ENCODE measurements at places on chromosomes 3 and 15.

- DNase-seq = no peak
Measured at GRCh38 chr15:43920815-43921214, 94.0 kb downstream of the WDR76 start.

DNA sequence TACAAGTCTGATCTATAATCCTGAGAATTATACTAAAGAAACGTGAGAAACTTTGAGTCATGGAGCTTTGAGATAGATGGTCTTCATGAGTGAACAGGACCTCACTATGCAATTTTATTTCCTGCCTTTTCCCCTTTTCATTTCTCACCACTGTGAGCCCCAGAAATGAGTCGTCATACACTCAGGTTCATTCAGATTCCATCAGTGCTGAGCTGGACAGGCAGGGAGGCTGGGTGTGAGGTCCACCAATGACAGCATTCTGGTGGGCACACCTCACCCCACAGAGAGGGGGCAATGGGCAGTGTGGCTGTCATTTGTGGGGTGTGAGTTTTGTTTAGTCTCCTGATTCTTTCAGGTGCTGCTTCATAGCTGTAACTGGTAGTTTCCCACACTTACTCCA, 16.9 kb downstream of the TIGIT start:
- no peak for DNase-seq

- DNase-seq = no peak
Measured at GRCh38 chr3:123755085-123755484, 129.0 kb downstream of the MYLK start.

DNA sequence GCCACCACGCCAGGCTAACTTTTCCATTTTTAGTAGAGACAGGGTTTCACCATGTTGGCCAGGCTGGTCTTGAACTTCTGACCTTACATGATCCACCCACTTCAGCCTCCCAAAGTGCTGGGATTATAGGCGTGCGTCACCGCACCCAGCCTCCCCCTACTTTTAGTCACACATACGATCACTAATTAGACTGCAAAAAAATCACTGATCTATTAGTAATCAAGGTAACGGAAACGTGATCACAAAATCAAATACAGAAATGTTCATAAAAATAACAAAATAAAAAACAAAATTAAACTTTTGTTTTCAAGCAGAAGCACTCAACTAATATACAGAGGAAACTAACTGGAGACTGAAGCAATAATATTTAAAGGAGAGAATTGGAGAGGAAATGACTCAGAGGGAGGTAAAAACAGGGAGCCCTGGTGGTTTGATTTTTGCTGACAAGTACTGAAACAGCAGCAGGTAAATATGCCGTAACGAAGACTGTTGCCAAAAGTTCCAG, 4.6 kb downstream of the WDR53 start:
- DNase-seq = no peak

DNA sequence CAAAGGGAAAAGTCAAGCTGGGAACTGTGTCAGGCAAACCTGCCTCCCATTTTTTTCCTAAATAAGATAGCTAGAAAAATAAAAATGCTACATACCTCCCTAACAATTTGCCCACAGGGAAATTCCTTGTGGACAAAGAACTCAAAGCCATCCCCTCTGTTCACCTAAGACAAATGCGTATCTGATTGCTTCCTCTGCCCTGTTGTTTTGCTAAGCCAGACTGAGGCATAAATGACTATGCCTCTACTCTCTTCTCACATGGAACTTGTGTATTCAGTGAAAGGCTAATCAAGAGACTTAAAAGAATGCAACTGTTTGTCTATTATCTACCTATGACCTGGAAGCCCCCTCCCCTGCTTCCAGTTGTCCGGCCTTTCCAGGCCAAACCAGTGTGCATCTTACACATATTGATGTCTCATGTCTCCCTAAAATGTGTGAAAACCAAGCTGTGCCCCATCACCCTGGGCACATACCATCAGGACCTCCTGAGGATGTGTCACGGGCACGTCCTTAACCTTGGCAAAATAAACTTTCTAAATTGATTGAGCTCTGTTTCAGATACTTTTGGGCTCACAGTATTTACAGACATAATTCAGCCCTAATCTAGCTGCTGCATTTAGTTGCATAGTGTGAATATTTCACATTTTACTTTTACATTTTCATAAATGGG, 15.8 kb downstream of the CHD2 start:
- DNase-seq = no peak

- DNase-seq = no peak
Measured at GRCh38 chr15:59255680-59256336, 49.2 kb downstream of the LDHAL6B start.

GRCh38 chr15:55394694-55395093, 13.5 kb downstream of the CCPG1 start:
- DNase-seq = no peak

DNA sequence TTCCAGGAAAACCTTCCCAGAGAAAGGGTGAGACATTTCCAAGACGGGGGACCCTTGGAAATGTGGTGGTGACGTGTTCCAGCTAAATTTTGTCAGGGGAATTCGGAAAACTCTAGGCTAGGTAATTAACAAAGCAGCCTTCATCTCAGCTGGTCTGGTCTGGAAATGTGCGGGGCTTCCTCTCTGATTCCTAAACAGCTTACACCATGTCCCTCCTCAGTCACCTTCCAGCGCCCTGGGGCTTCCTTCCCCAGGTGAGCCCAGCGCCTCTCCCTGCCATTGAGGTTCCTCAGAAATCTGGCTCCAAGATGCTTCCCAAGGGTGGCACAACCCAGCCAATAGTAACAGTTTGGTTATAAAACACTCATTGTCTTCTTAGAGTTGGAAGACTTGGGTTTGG, 571 bp downstream of the ACAD9 start:
- no peak for DNase-seq

GRCh38 chr3:89360156-89360555, 252.7 kb downstream of the EPHA3 start:
- DNase-seq = no peak

DNA sequence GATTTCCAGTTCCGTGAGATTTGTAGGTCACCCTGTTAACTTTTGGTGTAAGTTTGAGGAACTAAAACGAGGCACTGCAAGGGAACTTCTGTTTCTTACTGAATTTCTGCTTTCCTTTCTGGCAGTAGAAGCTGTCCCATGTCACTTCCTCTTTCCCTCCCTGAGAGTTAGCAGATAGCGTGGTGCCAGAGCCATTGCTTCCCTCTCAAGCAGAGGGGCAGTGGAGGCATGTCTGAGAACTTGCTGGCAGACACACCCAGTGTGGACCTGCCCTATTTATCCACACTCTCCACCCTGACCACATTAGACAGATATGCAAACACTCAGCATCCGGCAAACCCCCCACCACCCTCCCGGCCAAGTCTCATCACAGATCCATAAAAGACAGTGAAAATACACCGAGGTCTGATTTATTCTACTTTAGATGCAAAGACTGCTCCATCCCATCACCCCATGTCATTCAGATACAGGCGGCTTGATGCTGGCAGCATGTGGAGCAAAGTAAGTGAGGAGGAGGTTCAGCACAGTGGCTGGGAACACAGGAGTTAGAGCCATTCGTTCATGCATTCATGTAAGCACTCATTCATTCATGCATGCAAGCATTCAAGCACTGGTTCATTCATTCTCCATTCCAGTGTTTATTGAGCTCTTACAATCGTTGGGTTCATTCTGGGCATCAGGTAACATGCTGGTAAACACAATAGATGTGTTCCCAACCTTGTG, 324.7 kb downstream of the SHQ1 start:
- peak; percentile 5 for DNase-seq

DNA sequence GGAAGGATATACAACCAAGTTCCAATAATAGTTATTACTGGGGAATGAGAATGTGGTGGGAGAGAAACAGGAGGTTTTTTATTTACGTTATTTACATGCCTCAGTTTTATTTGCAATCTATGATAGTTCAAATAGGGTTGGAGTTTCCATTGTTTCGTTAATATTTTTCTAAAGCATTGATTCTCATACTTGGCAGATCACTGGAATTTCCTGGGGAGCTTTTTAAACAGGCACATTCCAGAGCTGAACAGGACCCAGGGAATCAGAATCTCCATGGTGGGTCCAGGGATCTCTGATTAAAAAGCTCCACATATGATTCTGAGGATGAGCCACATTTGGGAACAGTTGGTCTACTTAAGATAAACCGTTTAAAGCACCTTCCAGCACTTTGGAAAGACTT, 123.9 kb downstream of the IL20RB start:
- no peak for DNase-seq

DNA sequence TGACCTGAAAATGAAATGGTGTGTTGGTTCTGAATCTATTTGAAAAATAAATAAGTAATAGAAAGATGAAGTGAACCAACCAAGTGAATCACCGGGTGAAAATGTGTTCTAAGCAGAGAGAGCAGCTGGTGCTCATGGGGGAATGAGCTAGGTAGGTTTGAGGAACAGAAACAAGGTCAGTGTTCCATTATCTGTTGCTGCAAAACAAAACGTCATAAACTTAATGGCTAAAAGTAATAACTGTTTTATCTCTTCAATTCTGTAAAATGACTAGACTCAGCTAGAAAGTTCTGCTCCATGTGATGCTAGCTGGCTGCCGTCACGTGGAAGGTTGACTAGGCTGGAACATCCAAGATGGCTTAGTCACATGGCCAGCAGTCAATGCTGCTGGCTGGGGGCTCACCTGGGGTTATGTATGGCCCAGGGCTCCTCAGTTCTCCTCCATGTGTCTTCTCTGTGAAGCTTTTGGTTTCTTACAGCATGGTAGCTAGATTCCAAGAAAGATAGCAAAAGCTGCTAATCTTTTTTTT, 13.3 kb upstream of the SH3BP5 start:
- no peak for DNase-seq

DNA sequence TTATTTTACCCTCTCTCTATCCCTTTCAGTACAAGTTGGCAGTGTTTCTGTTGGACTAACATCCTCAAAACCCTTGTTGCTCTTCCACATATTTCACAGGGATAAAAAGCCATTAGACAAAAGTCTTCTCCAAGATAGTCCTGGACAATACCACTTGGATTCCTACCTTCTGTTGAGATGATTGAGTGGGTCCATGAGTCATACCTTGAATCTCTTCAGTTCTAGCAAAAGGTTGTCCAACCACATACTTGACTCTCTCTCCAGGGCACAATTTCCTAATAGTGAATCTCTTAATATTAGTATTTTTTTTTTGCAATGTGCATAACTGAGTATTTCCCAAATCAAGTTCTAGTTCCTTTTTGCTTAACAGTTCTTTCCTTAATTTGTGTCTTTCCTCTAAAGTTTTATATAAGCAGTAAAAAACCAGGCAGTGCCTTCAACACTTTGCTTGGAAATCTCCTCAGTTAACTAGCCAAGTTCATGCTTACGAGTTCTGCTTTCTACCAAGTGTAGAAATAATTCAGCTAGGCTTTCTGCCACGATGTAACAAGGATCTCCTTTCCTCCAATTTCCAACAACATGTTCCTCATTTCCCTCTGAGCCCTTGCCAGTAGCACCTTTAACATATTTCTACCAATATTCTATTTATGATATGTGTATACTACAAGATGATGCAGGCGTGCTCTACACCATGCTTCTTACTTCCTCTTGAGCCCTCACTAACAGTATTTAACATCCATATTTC, 68.3 kb upstream of the NEO1 start:
- DNase-seq = no peak

DNA sequence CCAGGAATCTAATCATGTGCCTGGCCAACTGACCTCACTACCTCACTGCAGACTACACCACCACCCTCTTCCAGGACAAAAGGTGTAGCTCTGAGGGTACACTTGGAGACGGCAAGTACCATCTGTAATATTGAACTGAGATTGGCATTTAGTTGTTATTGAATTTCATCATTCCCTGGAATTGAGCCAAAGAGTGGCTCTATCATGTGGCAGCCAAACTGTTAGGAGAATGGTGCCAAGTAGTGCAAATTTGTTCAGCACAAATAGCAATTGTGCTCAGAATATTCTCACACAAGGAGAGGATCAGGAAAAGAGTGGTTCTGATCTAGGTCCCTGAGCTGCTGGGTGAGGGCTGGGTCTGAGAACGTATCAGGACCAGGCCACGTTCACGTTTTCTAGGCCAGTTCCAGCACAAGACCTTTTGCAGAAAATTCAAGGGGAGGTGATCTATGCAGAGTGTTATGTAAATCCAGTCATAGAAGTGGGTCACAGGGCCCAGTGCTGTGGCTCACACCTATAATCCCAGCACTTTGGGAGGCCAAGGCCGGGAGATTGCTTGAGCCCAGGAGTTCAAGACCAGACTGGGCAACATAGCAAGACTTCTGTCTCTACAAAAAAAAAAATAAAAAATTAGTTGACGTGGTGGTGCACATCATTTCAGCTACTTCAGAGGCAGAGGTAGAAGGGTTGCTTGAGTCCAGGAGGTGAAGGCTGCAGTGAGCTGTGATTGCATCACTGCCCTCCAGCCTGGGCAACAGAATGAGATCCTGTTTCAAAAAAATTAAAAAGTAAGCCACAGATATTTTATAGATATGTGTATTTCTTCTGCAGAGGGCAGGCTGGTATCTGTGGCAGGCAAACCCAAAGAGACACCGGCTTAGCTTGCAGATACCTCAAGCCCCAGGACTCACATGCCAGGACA, 31.9 kb upstream of the CFAP161 start:
- DNase-seq = no peak

GRCh38 chr15:64507293-64507802, 47.0 kb downstream of the ZNF609 start:
- peak; percentile 3 for DNase-seq

- no peak for DNase-seq
Measured at GRCh38 chr15:66594344-66594743, 28.5 kb upstream of the LCTL start.

GRCh38 chr15:88745696-88746095, 57.5 kb upstream of the ACAN start:
- DNase-seq = peak; percentile 50

GRCh38 chr3:143118630-143119008, 952 bp upstream of the CHST2 start:
- no peak for DNase-seq

- DNase-seq = no peak
Measured at GRCh38 chr15:52247461-52247860, 48.1 kb downstream of the MYO5C start.

- no peak for DNase-seq
Measured at GRCh38 chr3:35817216-35817615, 177.9 kb downstream of the ARPP21 start.

GRCh38 chr3:15151166-15151565, 52.2 kb upstream of the RBSN start:
- DNase-seq = no peak

GRCh38 chr3:37183375-37183831, 9.0 kb upstream of the LRRFIP2 start:
- DNase-seq = no peak
